Mesothelial cell of epicardium (in vitro differentiated cells): ENCODE measurements at places on chromosomes 5 and 9. TPM values are rescaled to one million over a fixed set of nuclear protein-coding genes. Genes with fewer than 3 reads are reported as not detected.

SPATA31C1 gene
- total RNA-seq, result 0.13 to 0.29 TPM (median 0.18 TPM) in 3 replicates

DNA sequence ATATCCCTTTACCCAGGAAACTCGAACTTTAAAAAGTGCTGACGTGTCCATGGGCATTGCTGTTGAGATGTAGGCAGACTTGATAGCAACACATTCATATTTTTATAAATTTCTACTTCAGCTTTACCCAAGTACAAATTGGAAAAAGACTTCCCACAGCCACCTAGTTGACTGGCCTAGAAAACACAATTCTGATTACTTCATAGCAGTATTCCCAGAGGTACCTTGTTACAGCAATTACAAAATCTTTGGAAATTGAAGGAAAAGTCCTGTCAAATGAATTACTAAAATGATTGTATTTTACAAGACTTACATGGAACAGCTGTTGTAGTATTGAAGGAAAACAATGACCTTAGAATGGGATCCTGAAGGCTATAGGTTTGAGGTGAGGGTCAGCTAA, 130.7 kb upstream of the NREP start:
- no peaks in the 10 kb centered on the region for H3K27me3 ChIP-seq
- peaks cover 5% of the 10 kb centered on the region for H3K36me3 ChIP-seq
- H3K27ac ChIP-seq, result no peak overlapping the region
- no peaks in the 10 kb centered on the region for H3K4me1 ChIP-seq
- DNase-seq, result no peak
- H3K4me3 ChIP-seq, result no peak overlapping the region

DNA sequence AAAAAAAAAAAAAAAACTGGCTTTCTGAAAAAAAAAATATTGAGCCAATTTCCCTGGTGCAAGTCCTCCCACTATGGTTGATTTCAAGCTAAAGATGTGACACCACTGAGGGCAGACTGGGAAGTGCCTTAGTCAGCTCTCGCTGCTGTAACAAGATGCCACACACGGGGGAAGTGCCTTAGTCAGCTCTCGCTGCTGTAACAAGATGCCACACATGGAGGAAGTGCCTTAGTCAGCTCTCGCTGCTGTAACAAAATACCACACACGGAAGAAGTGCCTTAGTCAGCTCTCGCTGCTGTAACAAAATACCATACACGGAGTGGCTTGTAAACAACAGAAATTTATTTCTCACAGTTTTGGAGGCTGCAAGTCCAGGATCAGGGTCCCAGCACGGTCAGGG, 23.4 kb downstream of the BTNL9 start:
- no peaks in the 10 kb centered on the region for H3K36me3 ChIP-seq
- DNase-seq, result no peak
- no peak overlapping the region for H3K27ac ChIP-seq
- H3K4me3 ChIP-seq, result no peak overlapping the region
- H3K27me3 ChIP-seq, result peaks cover 93% of the 10 kb centered on the region
- H3K4me1 ChIP-seq, result no peaks in the 10 kb centered on the region

DNA sequence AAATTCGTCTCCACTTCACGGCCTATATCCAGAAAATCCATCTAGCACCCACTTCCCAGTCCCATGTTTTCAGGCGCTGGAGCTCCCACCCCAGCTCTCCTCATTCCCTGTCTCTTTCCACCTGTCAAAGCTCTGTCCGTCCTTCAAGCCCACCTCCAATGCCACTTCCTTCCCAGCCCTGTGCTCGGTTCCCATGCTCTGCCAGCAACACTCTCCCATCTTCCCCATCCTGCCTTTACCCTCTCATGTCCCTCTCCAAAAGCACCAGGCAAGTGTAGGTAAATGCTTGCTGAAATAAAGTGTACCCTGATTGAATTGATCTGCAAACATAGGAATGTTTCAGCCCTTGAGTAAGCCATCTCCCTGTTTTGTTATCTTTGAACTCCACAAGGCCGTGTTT, 9.2 kb downstream of the DRD1 start:
- no peaks in the 10 kb centered on the region for H3K36me3 ChIP-seq
- H3K4me1 ChIP-seq, result no peaks in the 10 kb centered on the region
- peaks cover 15% of the 10 kb centered on the region for H3K27me3 ChIP-seq
- H3K4me3 ChIP-seq, result no peak overlapping the region
- no peak overlapping the region for H3K27ac ChIP-seq

GRCh38 chr5:138402640-138403039, 36.2 kb upstream of the REEP2 start:
- H3K4me1 ChIP-seq, result peaks cover 3% of the 10 kb centered on the region
- H3K4me3 ChIP-seq, result no peak overlapping the region
- no peak overlapping the region for H3K27ac ChIP-seq
- no peaks in the 10 kb centered on the region for H3K27me3 ChIP-seq
- no peak for DNase-seq

DNA sequence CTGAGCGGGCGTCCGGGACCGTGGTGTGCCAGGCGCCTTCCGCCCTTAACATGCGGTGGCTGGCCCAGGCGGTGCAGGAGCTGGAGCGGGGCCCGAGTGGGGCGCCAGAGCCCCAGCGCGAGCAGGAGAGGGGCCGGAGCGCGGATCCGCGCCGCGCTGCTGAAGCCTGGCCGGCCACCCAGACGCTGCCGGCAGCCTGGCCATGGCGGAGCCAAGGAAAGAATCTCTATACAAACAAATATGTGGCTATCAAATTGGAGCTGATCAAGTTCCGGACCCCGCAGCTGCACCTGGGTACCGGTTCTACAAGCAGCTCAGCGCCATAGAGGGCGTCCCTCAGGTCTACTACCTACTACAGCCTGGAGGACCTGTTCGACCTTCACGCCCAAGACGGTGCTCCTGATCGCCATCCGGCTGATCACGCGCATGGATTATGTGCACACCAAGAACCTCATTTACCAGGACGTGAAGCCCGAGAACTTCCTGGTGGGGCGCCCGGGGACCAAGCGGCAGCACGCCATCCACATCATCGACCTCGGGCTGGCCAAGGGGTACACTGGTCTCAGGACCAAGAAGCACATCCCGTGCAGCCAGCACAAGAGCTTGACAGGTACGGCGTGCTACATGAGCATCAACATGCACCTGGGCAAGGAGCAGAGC, 55.8 kb downstream of the JAK2 start:
- H3K27ac ChIP-seq, result no peak overlapping the region
- H3K36me3 ChIP-seq, result peaks cover 19% of the 10 kb centered on the region
- H3K4me3 ChIP-seq, result no peak overlapping the region
- no peak for DNase-seq

DNA sequence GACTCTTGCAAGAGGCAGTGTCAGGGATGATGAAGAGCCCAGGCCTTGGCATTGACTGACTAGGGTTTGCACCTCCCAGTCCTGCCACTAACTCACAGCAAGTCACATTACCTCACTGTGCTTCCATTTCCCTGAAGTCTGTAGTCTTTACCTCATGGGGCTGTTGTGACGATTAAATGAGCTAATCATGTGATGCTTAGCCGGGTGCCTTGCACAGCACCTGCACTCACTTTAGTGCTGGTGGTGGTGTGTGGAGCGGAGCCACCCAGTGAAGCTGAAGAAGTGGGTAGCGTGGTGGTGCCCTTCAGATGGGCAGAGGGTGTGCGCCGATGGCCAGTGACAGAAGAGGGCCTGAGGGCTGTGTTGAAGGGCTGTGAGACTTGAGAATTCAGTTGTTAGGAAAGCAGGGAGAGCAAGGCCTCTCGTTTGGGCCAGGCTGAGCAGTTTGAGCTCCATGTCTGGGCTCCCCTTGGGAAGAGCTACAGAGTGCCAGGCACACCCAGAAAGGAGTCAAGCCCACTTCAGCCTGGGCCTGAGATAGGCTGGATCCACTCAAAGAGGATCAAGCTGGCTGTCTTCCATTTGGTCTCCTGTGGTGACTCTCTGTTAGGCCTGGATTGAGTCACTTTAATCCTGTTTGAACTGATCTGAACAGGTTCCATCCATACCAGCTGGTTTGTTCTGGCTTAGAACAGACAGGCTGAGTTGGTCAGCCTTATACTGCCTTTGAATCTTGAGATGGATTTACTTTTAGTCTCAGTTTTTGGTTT, 42.5 kb downstream of the RALGPS1 start:
- no peaks in the 10 kb centered on the region for H3K27me3 ChIP-seq
- H3K36me3 ChIP-seq, result no peaks in the 10 kb centered on the region
- peak overlapping the region; percentile 85 for H3K27ac ChIP-seq
- H3K4me3 ChIP-seq, result no peak overlapping the region
